Stimulated activated naive B cell treated with anti-CD40 and anti-IgM and Interleukin-4, amounts not matched to agents 10 μg/mL and 1 μg/mL and 100 μg/mL, for 72 hours (primary cell): ENCODE measurements at places on chromosomes 16 and 17.
A peak's percentile ranks its signal among the peaks of the same experiment; 100 is the strongest.

DNA sequence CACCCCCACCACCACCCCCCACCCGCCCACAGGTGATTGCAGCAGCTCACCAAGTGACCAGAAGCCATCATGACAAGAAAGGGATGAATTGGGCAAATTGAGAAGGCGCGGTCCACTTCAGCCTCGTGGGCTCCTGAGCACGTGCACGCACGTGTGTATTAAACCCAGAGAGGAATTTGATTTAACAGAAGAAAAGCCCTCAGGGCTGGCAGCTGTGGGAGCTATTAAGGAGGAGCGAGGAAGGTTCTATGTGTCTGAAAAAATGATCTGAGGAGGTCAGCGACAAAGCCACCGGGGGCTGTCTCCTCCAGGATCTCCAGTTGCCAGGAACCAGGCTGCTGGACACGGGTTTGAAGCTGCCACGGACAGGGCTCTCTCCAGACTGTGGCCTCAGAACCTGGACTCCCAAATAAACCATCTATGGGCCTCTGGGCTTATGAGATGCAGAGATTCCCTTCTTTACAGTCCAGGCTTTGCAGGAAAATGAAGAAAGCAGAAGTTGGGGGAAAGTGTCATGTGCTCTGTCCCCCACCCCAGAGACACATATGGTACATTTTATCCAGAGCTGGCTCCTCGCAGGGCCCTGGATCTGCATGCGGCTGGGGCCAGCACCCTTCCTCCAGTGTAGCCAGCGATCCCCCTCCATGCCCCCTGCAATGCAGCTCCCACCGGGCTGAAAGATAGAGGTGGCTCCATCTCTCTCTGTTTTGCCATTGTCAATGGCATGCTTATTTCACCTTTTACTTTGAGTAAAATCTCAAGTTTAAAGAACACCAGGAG is 219.7 kb upstream of the RPL38 start:
- DNase-seq, result no peak

DNA sequence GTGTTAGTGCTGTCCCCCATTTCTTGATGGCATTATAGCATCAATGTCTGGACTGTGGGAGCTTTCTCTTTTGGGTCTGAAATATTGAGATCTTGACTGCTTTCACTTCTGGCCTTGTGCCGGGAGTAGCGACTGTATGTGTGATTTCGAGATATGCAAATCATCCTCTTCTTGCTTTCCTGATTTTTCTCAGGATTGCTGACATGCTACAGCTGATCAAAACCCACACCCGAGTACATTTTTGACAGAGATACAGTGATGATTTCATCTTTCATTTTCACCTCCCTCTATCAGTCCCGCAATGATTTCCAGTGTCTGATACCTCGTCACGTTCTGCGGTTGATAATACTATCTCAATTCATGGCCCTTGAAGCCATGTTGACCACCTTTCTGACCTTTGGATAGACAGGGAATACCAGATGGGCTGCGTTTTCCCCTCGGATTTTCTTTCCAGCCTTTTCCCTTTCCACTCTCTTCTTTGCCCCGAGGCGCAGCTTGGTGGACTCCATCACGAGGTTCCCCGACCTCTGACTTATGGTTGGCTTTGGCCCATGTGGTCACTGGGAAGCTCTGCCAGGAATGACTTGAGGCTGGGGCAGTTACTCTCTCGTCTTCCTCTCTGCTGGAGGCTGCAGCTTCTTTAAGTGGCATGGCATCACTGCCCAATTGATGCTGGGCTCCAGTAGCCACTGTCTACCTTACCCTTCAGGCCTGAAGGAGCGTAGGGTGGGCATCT is 184.4 kb downstream of the SNX29 start:
- no peak for DNase-seq

GRCh38 chr16:30659507-30660423 is 1.5 kb downstream of the FBRS start:
- DNase-seq, result peak; percentile 65

- DNase-seq, result no peak
Observed at GRCh38 chr17:59811209-59811608, 81.5 kb downstream of the TUBD1 start.

- DNase-seq, result no peak
Observed at GRCh38 chr17:13563866-13564265, 37.9 kb downstream of the HS3ST3A1 start.
